ENCODE measurements at places on chromosomes 6 and 20. TPM values are rescaled to one million over a fixed set of nuclear protein-coding genes. Genes with fewer than 3 reads are reported as not detected.

DNA sequence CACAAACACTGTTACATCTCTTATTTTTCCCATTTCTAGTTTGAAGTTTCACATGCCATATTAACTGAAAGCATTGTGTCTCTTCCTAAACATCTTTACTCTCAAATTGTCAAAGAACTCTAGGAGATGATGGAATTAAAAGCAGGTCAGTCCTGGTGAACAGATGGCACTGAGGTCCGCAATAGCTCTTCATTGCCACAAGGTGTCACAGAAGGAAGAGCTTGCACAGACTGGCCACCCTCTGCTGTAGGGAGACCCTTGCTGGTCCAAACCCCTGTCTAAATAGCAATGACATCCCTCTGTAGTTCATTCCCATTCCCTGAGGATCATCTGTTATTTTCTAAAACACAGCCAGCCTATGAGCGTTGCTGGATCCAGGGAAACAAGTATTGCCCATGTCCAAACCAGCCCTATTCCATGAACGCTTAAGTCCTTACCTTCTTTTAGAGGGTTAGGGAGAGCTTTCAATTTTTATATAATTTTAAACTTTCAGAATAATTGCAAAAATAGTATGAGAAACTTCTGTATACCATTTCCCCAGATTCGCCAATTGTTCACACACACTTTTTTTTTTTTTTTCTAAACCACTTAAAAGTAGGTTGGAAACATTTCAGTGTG is 10.1 kb upstream of the HDAC2 start:
- no peak for DNase-seq

The SHLD1 gene
- 2.9 TPM for total RNA-seq

- DNase-seq = no peak
These were observed 65.0 kb upstream of the EEF1A1 start for GRCh38 chr6:73585566-73586415.

The SIGLEC1 gene
- 18.7 TPM for total RNA-seq

DNA sequence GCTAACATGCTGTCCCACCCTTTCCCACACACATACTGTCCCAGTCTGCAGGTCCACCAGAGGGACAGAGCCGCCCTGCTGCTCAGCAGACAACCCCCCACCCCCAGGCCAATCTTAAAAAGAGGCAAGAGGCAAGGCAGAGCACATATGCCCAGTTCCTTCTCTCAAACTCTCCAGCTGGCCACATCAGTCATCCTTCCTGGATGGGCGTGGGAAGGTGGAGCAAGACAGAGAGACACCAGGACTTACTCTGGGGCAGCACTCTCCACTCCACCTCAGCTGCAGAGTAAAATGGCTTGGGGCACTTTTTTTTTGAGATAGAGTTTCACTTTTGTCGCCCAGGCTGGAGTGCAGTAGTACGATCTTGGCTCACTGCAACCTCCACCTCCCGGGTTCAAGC is 10.8 kb downstream of the MOCS3 start:
- no peak for DNase-seq

DNA sequence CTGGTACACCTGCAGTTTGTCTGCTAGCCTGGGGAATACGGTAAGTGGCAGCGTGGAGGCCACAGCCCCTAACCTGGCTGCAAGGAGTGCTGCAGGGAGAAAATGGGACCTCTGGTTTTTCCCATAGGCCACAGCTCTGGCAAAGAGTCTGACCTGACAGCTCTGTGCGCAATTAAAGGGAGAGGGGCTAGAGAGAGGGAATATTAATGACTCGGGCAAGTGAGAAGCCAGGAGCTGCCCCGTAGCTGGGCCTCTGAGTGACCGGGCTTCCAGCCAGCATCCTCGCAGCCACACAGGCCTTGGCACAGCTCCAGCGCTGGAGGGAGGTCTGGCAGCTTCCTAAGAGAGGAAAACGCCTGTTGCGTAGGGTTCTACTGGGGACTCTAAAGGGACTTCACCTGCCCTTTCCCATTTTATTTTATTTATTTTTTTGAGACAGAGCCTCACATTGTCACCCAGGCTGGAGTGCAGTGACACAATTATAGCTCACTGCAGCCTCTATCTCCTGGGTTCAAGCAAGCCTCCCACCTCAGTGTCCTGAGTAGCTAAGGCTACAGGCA is 18.2 kb upstream of the OCSTAMP start:
- no peak for DNase-seq

The SLC22A16 gene
- not detected for total RNA-seq

GRCh38 chr6:43933148-43933885 is 163.3 kb downstream of the VEGFA start:
- no peak for DNase-seq

GRCh38 chr6:89941031-89941762 is 46.9 kb downstream of the GJA10 start:
- no peak for DNase-seq

The NKX2-4 gene
- not detected for total RNA-seq

The RFX6 gene
- total RNA-seq = not detected

The PNLDC1 gene
- 0.23 TPM for total RNA-seq

- DNase-seq = no peak
These were observed 28.7 kb downstream of the PYGB start for GRCh38 chr20:25276533-25277050.

The HSPA12B gene
- 22.2 TPM for total RNA-seq

The BNIP5 gene
- total RNA-seq = not detected

The BMP6 gene
- 10.0 TPM for total RNA-seq

- DNase-seq = no peak
These were observed 659 bp downstream of the TAF4 start for GRCh38 chr20:62064770-62065673.

GRCh38 chr6:40187535-40188144 is 253.4 kb upstream of the MOCS1 start:
- DNase-seq = no peak

The C20orf144 gene
- total RNA-seq = not detected

- no peak for DNase-seq
These were observed 343 bp downstream of the SNAP91 start for GRCh38 chr6:83708546-83708969.

DNA sequence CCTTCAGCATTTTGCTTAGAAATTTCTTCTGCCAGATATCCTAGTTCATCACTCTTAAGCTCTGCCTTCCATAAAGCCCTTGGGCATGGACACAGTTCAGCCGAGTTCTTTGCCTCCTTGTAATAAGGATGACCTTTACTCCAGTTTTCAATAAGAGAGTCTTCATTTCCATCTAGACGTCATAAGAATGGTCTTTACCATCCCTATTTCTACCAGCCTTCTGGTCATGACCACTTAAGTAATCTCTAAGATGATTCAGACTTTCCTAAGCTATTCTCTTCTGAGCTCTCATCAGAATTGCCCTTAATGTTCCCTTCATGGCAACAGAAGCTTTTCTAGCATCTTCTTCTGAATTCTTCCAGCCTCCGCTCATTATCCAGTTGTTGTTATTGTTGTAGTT is 126.1 kb downstream of the TFAP2C start:
- no peak for DNase-seq

DNA sequence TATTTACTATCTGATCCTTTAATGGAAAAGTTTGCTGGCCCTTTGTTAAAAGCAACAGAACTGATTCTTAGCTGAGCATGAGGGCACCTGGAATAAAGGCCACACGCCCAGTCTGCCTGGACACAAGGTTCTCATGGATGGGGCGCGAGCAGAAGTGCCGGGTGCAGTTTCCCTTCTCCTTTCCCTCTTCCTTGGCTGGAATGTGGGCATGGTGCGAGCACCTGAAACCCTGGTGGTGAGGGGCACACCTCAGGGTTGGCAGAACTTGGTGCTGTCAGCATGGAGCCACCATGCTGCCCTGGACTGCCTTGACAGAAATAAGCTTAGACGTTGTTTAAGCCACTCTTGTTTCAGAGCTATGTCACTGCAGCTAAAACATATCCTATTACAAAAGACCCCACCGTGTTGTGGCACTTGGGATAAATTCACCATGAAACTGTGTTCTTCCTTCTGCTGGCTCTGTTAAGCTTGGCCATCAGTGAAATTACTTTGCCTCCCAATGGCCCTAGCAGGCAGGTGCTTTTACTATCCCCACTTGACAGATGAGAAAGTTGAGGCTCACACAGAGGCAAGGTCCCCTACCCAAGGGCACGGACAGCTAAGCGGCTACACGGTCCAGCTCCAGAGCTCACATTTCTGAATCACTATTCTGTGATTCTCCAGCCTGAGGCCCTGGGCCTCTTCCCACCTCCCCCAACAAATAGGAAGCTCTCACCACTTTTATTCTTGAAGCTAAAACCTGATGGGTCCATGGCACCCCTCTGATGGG is 115.9 kb downstream of the PREX1 start:
- no peak for DNase-seq

The OXT gene
- total RNA-seq = not detected

The HRH3 gene
- not detected for total RNA-seq

GRCh38 chr20:36525620-36526365 is 15.5 kb upstream of the MYL9 start:
- no peak for DNase-seq

- DNase-seq = peak; percentile 97
These were observed 16.4 kb downstream of the BRD2 start for GRCh38 chr6:32984622-32985389.

The NNAT gene
- 8.3 TPM for total RNA-seq

The SLC22A1 gene
- 0.33 TPM for total RNA-seq

The WFDC5 gene
- not detected for total RNA-seq

All from esophagus muscularis mucosa (tissue), 4 donors.